ENCODE measurements at places on chromosomes 2 and 18.

GRCh38 chr18:23990474-23991410 lies 23.8 kb upstream of the TTC39C start:
- no peak for DNase-seq

- DNase-seq, result no peak
Observed at GRCh38 chr18:38575648-38576047, 1010.0 kb upstream of the CELF4 start.

GRCh38 chr18:36464126-36464651 lies 166.7 kb downstream of the FHOD3 start:
- DNase-seq, result no peak

DNA sequence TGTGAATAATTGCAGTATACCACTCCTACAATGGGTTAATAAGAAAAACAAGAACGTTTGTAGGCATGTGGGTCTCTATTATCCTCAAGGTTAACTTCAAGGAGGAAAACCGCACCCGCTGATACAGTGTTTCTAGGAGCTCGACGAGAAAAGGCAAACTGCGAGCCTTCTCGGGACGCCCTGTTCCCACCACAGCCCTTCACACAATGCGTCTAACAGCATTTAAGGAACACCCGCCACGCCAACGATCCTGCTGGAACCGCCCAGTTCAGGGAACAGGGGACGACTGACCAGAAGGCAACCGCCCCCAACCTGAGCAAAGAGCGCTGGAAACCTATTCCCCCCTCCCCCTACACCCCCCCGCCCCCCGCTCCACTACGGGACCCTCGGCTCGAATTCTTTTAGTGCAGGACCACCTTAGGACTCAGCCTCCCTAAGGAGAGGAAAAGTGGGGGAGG lies 710 bp upstream of the TMSB10 start:
- DNase-seq, result no peak

GRCh38 chr2:41475959-41476358 lies 571.9 kb upstream of the PKDCC start:
- DNase-seq, result no peak

DNA sequence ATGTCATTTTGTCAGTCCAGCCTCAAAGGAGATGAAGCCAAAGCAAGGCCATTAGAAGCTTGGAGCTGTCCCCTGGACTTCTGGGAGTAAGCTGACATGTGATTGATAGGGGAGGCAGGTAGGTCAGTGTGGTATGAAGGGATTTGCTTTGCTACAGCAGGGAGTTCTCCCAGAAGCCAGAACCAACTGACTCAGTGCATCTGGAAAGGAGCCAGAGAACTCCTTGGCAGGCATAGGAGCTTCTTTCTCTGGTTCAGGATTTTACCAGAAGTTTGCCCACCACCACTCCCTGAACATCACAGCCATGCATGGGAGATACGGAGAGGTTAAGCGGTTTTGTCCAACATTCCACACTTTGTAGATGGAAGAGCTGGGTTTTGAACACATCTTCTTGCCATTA lies 24.5 kb upstream of the KCNE4 start:
- DNase-seq, result no peak

DNA sequence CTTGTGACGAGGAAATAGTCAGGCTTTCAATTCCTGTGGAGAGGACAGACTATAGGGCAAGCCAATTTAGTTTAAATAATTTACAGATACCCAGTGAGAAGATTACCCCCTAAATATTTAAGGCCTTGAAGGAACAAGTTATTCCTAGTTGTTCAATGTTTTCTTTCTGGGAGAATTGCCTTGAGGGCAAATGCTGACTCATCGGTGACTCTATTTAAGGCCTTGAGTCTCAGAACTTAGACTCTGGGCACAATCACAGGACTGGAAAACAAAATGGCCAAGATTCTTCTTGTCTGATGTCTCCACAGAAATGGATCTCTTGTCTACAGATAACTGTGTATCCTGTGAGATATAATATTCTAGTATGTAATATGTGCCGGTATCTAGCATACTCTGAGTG lies 467.1 kb downstream of the SUCLG1 start:
- no peak for DNase-seq

DNA sequence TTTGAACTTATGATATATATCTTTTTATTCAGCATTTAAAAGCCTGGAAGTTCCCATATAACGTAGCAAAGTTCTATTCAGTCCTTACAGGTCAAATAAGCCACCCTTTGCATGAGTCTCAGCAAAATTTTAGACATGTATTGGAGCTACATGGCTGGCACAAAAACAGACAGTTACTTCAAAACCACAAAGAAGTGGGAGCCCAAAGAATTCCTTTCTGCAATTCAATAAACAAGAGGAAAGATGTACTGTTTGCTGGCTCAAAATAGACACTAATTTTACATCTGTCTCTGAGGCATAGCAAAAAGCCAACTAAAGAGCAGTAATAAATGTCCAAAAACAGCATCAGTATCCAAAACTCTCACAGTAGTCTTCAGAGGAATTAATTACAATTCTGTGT lies 87.0 kb downstream of the ZEB2 start:
- DNase-seq, result no peak

- DNase-seq, result no peak
Observed at GRCh38 chr2:219245899-219246230, 586 bp downstream of the STK16 start.

- DNase-seq, result no peak
Observed at GRCh38 chr2:155714983-155715382, 617.5 kb downstream of the NR4A2 start.

DNA sequence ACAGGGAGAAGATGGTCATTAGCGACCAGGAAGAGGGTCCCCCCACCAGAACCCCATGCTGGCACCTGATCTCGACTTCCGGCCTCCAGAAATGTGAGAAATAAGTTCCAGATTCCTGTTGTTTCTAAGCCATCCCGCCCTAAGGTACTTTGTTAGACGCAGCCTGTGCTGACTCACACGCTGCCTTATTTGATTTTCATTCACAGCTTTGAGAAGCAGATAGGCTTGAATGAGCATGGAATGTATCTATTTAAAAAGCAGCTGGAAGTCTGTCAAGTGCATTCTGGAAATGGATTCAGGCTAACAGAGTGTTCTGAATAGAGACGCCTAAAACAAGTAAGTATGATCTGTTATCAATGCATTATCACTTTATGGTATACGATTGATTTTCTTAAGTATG lies 8.3 kb upstream of the IL1R2 start:
- no peak for DNase-seq

- DNase-seq, result no peak
Observed at GRCh38 chr2:45909677-45910191, 258.3 kb downstream of the PRKCE start.

DNA sequence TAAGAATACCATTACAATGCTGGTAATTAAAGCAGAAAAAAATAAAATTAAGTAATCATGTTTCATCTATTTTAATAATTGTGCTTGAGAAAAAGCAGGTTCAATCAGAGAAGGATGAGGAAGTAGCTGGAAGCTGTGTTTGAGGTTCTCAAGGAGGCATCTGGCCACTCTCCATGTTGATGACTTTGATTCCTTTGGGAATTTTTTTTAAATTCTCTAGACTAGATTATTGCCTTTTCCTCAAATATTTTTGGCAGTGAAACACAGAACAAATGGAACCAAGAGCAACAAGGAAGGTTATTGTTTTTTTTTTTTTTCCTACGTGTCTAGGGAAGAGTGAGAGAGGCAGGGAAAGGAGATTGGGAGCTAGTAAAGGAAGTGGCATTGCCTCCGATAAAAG lies 99.9 kb upstream of the NRP2 start:
- DNase-seq, result no peak

GRCh38 chr2:174025271-174026121 lies 60.3 kb upstream of the SP3 start:
- no peak for DNase-seq

- no peak for DNase-seq
Observed at GRCh38 chr2:7825591-7826312, 856.1 kb upstream of the ID2 start.

GRCh38 chr2:79716266-79716665 lies 203.4 kb downstream of the CTNNA2 start:
- no peak for DNase-seq

DNA sequence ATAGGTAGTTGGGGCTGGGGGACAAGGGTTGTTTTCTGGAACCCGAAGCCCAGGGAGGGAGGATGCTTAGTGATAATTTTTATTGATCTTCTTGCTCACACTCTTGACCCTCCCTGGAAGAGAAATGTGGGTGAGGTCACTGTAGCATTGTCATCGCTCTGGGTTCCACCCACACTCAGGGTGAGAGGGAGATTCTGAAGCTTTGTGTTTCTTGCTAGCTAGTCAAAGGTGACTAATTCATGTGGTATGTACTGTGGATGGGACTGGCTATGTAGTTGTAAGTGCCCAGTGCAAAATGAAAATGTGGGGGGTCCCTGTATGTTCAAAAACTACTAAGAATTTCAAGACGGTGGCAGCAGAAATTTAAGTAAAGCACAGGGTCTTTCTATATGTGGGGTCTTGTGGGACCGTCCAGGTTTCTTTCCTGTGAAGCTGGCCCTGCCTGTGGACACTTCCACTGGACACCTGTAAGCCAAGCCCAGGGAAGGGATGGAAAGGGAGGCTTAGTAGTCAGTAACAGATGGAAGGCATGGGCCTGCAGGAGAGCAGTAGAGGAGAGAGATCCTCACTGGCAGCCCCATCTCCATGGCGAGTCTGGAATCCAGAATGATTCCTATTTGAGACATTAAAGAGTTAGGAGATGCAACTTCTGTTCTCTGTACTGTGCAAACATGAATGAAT lies 35.0 kb downstream of the TSN start:
- no peak for DNase-seq

All from iPS DF 19.7 (cell line).